Osteoblast (primary cell): ENCODE measurements at places on chromosomes 6 and 20. TPM values are rescaled to one million over a fixed set of nuclear protein-coding genes. Genes with fewer than 3 reads are reported as not detected.
A peak's percentile ranks its signal among the peaks of the same experiment; 100 is the strongest.

DNA sequence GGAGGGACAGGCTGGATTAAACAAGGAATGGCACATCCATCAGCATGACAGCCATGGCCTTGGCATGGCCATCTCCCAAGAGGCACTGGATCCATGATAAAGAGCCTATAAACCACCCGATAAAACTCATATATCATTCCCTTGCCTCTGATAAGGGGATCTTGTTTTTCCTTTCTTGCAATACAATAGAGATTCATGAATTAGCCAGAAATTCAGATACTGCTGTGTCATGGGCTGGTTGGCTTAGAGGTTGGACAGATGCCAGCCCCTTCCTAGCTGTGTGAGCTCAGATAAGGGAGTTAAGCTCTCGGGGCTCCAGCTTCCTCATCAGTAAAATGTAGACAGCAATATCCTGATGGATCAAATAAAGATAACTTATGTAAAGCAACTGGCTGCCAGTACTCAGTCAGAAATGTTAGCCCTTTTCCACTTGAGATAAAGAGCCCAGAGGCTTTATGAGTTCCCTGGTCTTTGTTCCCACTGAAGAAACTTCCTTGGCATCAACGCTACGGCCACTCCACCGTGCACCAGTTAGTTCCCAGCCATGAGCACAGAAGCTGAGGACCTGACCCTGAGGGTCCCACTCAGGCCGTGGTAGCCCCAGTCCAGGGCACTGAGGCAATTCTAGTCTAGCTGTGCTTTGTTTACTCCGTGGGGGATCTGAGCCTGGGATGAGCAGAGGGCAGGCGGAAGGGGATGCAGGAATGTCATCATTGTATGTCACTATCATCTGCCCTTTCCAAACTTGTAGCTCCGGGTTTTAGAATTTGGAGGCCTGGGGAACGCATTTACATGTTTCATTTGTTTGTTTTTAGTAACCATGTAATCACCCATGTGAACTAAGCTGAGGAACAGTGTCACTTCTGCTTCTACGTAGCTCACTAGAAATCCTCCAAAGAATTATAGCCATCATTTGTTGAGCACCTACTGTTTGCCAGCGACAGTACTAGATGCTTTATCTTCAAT lies 67.2 kb upstream of the TBC1D7 start:
- H3K27me3 ChIP-seq: no peaks in the 10 kb centered on the region
- no peak for DNase-seq

Gene MRPS26
- total RNA-seq: 20.6 and 21.0 TPM in 2 replicates

Gene YWHAB
- 121 and 135 TPM in 2 replicates for total RNA-seq

DNA sequence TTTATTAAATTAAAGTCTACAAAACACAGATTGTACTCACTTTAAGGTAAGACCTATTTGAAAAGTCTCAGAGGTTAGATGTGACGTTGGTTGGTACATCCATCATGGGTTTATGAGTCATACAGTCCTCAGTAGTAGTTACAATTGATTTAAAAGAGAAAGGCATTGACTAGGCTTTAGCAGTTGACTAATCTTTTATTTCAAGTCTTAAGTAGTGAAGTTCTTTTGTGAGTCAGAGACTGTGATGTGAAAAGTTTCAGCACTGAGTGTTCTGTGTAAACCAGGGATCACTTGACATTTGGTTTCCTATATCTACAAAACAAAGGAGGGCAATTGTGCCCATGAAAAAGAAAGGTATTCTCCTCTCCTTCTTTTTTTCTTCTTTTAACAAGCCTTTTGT lies 221.3 kb downstream of the GRIK2 start:
- H3K27me3 ChIP-seq: no peaks in the 10 kb centered on the region
- H3K27ac ChIP-seq: no peak overlapping the region
- no peaks in the 10 kb centered on the region for H3K4me1 ChIP-seq
- no peak overlapping the region for H3K4me3 ChIP-seq

DNA sequence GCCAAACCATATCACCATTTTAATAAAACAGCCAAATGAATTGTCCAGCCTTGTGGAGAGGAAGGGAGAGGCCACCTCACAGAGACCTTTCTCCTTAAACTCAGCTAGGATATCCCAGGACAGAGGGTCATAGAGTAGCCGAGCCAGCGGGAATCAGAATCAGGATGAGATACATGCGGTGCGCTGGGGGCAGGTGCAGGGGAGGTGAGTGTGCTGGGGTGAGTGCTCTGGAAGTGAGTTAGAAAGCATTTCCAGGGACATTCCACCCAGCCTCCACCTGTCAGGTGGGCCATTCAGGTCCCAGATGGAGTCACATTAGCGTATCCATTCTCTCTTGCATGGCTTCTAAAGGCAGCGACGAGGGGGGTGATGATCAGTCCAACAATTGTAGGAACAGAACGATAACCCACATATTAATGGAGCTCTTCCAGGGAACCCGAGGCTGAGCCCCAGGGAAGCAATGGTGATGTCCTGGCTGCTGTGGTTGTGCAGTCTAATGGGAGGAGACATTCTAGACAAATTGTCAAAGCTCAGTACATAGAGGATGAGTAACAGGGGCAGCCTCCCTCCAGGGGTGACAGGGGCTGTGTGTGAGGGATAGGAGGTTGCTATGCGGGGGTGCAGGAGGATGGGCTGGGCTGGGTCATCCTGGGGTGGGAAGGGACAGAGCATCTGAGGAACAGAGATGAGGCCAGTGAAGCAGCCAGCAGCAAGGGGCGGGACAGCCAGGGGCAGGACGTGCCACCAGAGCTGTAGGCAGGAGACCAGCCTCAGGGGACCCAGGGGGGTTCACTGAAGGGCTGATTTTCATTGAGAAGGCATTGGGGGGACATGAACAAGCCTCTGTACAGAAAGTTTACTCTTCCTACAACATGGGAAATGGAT lies 88.7 kb upstream of the FRMD1 start:
- H3K36me3 ChIP-seq: no peaks in the 10 kb centered on the region
- no peaks in the 10 kb centered on the region for H3K4me1 ChIP-seq
- H3K27me3 ChIP-seq: no peaks in the 10 kb centered on the region
- DNase-seq: no peak

DNA sequence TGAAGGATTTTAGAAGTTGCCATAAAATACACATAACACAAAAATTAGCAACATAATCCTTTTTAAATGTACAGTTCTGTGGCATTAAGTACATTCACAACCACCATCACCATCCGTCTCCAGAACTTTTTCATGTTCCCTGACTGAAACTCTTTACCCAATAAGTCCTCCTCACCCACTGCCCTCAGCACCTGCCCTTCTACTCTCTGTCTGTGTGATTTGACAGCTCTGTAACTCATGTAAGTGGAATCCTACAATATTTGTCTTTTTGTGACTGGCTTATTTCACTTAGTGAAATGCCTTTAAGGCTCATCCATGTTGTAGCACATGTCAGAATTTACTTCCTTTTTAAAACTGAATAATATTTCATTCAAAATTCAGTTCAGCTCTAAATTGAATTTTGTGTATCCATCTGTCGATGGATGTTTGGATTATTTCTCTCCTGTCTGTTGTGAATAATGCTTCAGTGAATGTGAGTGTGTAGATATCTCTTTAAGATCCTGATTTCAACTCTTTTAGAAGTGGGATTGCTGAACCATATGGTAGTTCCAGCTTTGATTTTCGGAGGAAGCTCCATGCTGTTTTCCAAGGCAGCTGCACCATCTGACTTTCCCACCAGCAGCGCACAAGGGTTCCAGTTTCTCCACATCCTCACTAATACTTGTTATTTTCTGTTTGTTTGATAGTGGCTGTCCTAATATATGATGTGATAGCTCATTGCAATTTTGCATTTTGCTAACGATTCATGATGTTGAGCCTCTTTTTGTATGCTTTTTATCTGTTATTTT lies 4.2 kb downstream of the ENTPD6 start:
- H3K36me3 ChIP-seq: peaks cover 3% of the 10 kb centered on the region
- no peak overlapping the region for H3K27ac ChIP-seq
- no peaks in the 10 kb centered on the region for H3K27me3 ChIP-seq
- H3K4me3 ChIP-seq: no peak overlapping the region
- peaks cover 17% of the 10 kb centered on the region for H3K4me1 ChIP-seq

Gene ERGIC3
- total RNA-seq: 475 and 538 TPM in 2 replicates

Gene LY86
- total RNA-seq: not detected in 2 replicates

- no peaks in the 10 kb centered on the region for H3K36me3 ChIP-seq
- H3K27ac ChIP-seq: no peak overlapping the region
- no peak overlapping the region for H3K4me3 ChIP-seq
- DNase-seq: no peak
- no peaks in the 10 kb centered on the region for H3K27me3 ChIP-seq
Observed at GRCh38 chr6:5894357-5894756, 112.4 kb downstream of the NRN1 start.

Gene MYT1
- total RNA-seq: not detected in 2 replicates

GRCh38 chr6:108350528-108350927 lies 55.7 kb downstream of the AFG1L start:
- DNase-seq: peak; percentile 39
- H3K4me1 ChIP-seq: peaks cover 3% of the 10 kb centered on the region
- no peaks in the 10 kb centered on the region for H3K36me3 ChIP-seq
- H3K27me3 ChIP-seq: no peaks in the 10 kb centered on the region

Gene DPPA5
- not detected in 2 replicates for total RNA-seq
